CD4-positive, alpha-beta T cell treated with Interleukin-15 for 4 hours (primary cell): ENCODE measurements at places on chromosomes 7 and 10.

DNA sequence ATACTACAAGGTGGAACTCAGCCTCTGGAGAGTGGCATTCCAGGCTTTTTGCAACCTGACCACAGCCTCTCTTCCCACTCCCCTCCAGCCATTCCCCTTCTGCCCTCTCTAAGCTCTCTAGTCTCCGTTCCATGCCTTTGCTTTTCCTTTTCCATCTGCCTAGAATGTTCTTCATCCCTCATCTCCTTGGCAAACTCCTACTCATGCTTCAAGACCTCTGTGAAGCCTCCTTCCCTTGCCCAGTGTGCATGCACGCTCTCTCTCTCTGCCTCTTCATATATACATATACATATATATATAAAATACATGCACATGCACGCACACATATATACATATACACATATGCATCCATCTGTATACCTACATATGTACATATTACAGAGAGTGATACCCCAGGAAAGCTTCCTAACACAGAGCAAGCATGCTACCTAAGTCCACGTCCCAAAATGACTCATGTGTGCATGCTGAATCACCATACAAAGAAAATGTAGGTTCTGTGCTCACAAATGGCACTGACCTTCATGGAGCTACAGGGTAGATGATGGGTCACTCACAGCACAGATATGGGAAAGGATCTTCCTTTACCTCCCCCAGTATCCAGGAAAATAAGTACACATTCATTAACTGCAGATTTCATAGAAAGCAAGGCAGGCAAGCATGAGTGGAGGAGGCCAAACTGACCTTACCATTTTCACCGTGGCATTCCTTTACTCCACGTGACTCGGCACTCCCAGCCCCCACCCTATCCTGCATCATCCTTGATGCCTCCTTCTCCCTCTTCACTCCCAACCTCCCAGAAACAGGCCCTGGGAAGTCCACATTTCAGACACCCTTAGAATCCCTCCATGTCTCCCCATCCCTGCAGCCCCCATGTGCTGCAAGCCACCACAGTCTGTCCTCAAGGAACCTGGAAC, 238.4 kb upstream of the ZMIZ1 start:
- no peak for DNase-seq

- DNase-seq = no peak
Measured at GRCh38 chr7:86002858-86003257, 640.9 kb upstream of the GRM3 start.

DNA sequence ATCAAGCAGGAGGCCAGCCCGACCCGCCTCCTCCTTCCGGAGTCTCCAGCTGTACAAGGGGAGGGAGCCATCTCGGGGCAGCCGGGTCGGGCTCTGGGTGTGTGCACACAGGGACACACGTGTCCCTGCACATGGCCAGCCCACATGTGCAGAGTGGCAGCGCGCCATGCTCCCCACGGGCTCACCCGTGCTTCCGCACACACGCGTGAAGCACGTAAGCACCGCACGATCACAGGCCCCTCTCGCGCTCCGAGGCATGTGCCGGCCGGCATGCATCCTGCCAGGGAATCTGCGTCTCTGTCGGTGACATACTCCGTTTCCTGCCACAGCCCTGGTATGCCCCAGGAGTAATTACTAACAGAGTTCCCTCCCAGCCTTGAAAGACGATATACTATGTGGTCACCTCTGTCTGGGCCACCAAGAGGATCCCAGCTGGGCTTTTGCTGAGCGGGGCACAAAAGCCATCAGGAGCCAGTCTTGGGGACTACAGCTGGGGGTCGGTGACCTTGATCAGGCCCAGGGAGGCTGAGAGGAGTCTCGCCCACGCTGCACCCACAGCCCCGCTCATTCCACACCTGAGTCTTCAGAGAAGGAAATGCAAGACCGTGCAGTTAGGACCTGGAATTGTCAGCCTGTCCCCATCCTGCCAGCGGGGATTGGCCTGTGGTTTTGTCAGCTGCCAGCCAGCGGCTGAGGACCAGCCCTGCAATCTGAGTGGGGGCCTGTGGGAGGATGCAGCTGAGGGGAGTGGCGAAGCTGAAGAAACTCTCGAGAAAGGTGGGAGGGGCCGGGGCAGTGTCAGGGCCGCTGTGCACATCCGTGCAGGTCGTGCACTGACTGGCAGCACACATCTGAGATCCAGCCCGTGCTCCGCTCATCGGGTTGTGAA, 11.0 kb upstream of the LFNG start:
- peak; percentile 79 for DNase-seq

DNA sequence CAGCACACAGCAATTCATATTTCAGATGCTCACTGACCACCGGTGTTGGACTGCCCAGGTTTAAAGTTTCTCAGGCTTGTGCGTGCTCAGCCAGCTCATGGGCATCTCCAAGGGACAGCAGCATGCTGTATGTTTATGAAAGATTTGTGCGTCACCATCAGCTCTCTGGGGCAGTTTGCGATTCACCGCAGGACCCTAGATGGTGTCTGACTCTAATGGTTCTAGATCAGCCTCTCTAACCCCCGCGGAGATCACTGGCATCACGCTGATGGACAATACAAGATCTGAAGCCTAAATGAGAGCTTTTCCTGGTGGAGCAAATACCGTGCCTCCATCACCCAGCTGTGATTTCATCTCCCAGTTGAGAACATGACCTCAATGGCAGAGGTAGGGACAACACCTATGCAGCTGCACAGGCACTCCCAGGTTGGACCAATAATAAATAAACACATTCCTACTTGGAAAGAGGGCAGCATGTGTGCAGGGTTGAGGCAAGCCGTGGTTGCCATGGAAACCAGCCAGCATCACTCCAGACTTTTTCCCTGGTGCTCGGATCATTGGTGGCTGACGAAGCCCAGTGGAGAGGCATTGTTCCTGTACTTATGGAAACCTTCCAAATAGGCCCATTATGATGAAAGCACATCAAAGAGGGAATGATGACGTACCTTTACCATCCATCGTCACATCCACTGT, 253.6 kb downstream of the KCNMA1 start:
- DNase-seq = no peak

DNA sequence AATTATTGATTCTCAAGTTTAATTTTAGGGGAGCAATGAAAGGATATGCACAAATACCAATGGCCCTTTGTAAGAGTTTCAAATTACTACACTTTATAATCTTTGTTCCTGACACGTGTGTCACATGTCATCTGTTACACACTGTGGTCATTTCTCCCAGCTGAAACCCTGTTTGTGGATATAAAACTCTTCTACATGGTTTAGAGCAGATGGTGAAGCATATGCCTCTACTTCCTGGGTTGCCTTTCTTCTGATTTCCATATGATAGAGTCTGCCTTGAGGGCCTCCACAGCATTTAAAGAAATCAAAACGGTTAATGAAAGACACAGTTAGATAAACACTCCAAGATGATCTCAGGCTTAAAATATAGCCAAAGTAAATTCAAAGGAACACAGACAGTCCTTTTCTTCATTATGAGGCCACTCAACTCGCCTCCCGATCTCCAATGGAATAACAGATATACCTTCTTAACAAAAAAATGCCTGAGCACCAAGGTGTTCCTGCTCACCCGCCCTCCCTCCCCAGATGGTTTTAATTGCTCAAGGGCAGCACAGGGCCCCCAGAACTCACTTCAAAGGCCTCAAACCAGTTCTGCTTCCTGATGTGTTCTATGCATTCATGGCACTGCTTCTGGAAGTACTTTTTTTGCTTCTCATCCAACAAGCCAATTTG, 75.0 kb downstream of the CPVL start:
- no peak for DNase-seq

- DNase-seq = no peak
Measured at GRCh38 chr7:51160411-51160810, 156.2 kb downstream of the COBL start.

DNA sequence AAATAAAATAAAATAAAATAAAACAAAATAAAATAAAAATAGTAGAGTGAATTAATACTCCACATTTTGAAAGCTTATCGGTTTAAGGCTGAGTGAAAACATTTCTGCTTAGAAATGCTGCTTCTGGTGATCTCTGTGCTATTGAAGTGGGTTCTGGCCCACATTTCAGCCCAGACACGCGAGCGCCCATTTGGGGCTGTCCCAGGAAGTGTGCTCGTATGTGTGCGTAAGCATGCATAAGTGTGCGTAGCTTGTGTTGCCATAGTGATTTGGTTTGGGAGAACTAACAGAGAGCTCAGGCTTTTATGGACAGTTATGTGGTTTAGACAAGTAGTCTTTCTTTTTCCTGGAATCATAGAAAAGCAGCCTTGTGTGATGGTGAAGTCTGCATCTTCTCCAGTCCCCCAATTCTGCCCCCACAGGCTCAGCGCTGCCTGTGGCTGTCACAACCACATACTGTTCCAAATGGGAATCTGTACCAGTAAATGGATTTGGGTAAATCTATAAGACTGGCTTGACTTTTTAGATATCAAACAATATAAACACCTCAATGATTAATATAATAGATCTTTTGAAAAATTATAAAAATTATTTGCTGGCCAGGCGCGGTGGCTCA, 29.8 kb upstream of the PURB start:
- DNase-seq = peak; percentile 79

DNA sequence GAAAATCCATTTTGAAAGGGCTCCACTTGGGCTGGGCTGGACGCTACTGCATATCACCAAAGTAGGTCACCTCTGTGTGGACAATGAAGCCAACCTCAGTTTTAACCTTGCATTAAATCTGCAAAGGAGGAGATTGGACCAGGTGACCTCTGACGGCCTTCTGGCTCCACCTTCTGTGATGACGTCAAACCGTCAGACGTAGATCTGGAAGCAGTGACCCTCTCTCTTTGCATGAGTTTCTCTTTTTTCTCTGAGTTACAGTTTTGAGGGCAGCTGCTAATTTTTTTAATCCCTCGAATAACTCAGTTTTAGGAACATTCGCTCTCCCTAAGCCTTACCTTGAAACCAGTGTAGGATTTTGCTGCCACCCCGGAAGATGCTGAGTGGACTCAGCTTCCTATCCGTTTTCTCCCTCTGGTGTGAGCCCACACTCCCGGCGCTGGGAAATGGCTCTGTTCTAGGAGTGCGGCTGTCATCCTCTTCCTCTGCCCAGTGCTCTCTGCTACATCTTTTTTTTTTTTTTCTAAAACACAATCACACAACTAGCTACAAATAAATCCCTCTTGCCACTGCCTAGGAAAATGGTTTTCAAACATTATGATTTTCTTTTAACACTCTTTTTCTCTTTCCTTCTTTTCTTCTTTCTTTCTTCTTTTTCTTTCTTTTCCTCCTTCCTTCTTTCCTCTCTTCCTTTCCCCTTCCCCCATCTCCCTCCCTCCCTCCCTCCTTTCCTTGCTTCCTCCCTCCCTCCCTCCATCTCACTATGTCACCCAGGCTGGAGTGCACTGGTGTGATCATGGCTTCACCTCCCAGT, 27.7 kb upstream of the NMT2 start:
- no peak for DNase-seq

DNA sequence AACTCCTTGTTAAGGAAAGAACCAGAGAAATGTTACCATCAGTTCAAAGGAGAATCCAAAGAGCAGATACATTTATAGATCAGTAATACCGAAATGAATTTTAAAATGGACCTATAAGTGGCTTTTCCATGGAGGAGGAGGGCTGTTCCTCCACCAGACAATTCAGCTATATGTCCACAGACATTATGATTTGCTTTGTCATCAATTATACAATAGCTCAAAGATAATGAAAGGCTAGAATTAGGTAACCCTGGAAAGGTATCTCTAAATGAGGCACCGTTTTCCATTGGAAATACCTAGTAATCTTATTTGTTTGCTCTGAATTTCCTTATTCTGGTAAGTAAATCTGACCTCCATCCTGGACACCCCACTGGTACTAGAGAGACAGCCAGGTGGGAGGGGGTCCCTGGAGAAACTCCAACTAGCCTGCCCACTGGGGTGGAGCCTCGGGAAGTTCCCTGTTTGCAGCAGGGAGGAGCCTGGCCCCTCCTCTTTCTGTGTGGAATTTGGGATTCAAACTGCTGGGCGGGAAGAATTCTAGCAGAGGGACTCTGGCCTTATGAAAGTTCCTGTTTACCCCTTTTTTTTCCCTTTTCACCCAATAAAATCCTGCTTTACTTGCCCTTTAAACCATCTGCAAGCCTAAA, 218.0 kb downstream of the PHF14 start:
- no peak for DNase-seq

GRCh38 chr10:89351412-89351779, 23.6 kb downstream of the IFIT3 start:
- no peak for DNase-seq

GRCh38 chr7:35261476-35262285, 7.8 kb upstream of the TBX20 start:
- DNase-seq = no peak

DNA sequence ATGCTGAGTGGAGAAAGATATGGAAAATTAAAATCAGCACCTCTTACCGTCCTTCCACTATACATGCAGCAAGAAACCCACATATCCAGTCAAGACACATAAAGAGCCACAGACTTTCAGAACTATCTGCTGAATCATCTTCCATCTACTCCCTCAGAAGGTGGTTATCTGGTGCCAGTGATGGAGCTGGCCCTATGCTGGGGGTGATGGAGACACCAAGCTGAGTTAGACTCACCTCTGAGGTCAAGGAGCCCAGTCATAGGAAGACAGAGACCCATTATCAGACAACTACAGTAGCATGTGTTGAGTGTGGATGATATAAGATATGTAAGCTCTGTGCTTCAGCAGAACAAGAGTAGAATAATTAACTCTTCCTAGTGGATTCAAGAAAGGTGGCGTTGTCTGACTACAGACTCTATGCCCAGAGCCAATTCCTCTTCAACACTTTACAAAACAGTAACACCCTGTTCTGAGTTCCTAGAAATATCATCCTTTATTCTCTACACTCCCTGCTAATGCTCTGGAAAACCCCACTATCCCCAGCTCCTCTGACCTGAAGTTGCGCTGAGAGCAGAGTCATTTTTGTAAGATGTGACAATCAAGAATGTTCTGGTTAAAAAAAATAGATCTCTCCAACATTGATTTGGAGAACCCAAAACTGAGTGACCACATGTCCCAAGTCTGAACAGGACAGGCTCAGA, 14.3 kb downstream of the CYP3A5 start:
- DNase-seq = no peak

GRCh38 chr7:30751696-30752273, at the start of gene INMT:
TSS of gene INMT (plus strand) at chr7:30752135. CDS start at chr7:30752151, 16 bp downstream.
- no peak for DNase-seq

DNA sequence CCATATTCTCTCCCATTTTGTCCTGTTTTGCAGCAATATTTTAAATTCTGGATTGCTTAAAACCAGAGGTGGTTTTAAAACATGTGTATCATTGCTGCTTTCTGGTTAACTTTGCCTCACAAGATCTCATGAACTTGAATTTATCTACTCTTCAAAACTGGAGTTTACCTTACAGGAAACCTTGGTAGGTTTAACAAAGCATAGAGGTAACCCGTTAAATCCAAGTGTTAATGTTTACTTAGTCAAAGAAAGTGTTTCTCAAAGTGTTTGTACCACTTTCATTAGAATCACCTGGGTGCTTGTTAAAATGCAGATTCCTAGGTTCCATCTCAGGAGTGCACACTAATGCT, 44.0 kb upstream of the VDAC2 start:
- DNase-seq = no peak

DNA sequence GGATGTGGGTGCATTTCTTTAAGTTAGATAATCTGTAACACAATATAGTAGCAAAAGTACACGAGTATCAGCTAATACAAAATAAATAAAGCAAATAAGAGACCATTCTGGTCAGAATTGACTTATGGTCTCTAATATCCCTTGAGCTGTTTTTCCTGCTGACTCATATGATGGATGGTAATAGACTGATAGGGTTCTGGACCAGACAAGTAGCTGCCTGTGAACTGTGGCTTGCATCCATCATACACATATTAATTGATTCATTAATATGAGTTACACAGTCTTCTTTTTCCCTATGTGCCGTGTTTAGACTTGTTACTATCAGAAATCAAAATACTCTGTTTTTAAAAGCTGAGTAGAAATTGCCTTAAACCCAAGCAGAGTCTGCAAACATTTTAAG, 762.8 kb downstream of the GATA3 start:
- no peak for DNase-seq

- DNase-seq = no peak
Measured at GRCh38 chr10:122245136-122245535, 26.0 kb upstream of the BTBD16 start.
